DND-41 (cell line): ENCODE measurements at places on chromosomes 3 and 15.

DNA sequence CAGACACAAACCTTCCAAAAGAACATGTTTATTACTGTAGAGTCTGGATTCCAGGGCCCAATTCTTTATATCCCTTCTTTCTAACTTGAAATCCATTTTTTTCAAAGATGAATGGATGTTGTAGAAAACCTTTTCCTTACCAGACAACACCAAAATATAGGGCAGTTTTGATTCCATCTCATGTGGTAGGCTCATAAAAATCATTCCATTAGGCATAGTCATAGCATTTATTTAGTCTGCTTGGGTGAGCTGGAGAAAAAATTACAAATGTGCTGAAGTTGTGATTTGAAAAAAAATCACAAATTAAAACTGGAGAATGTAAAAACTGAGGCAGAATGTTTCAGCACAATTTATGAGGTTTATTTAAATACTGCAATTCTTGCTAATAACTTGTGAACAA is 199.3 kb upstream of the TBC1D5 start:
- peaks cover 41% of the 10 kb centered on the region for H3K4me1 ChIP-seq
- H3K4me3 ChIP-seq, result no peak overlapping the region
- H3K27ac ChIP-seq, result no peak overlapping the region

- H3K27me3 ChIP-seq, result no peaks in the 10 kb centered on the region
- no peak overlapping the region for H3K27ac ChIP-seq
- H3K36me3 ChIP-seq, result no peaks in the 10 kb centered on the region
- no peak overlapping the region for H3K4me3 ChIP-seq
- DNase-seq, result no peak
- H3K4me1 ChIP-seq, result 0 out of 2 replicates have a peak, but pooled peaks cover 3% of the 10 kb centered on the region
Measured at GRCh38 chr3:60542995-60543394, 708.3 kb downstream of the FHIT start.

- no peak for DNase-seq
- no peak overlapping the region for H3K4me3 ChIP-seq
- no peaks in the 10 kb centered on the region for H3K36me3 ChIP-seq
- H3K27me3 ChIP-seq, result no peaks in the 10 kb centered on the region
Measured at GRCh38 chr3:191260431-191261303, 61.6 kb downstream of the OSTN start.

DNA sequence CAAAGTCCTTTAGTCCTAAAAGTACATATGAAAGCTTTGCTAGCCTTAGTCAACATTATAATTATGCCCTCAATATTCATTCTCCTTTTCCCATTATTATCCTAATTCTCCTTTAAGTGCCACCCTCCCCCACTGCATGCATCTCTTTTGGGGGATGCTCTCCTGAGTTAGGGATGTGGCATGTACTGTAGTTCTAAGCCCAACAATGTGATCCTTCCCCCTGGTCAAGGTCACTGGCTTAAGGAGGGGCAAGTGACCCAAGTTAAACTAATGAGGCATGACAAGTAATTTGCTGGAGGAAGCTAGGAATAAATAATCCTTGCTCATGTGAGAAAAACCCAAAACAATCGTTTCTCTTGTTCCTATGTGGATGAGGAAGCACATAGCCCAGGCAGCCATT is 343.9 kb upstream of the SUCLG2 start:
- no peaks in the 10 kb centered on the region for H3K36me3 ChIP-seq
- no peak overlapping the region for H3K4me3 ChIP-seq
- DNase-seq, result no peak
- no peaks in the 10 kb centered on the region for H3K27me3 ChIP-seq
- no peaks in the 10 kb centered on the region for H3K4me1 ChIP-seq
- H3K27ac ChIP-seq, result no peak overlapping the region

GRCh38 chr3:161409069-161409468 is 37.8 kb upstream of the SPTSSB start:
- H3K27ac ChIP-seq, result no peak overlapping the region
- DNase-seq, result peak; percentile 45
- H3K4me3 ChIP-seq, result no peak overlapping the region
- no peaks in the 10 kb centered on the region for H3K36me3 ChIP-seq

DNA sequence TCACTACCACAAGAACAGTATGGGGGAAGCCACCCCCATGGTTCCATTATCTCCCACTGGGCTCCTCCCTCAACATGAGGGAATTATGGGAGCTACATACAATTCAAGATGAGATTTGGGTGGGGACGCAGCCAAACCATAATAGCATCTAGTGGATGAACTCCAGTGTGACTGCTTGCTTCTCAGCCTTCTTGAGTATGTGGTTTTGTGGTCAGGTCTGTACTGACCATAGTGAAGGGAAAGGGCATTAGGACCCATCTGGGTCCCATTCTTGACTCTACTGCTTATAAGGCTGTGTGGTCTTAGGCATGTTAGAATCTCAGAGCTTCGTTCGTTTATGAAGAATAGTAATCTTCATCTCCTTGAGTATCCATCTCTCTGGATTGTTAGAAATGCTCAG is 81.4 kb downstream of the CGNL1 start:
- H3K4me3 ChIP-seq, result no peak overlapping the region
- peaks cover 12% of the 10 kb centered on the region for H3K27me3 ChIP-seq
- H3K36me3 ChIP-seq, result no peaks in the 10 kb centered on the region

DNA sequence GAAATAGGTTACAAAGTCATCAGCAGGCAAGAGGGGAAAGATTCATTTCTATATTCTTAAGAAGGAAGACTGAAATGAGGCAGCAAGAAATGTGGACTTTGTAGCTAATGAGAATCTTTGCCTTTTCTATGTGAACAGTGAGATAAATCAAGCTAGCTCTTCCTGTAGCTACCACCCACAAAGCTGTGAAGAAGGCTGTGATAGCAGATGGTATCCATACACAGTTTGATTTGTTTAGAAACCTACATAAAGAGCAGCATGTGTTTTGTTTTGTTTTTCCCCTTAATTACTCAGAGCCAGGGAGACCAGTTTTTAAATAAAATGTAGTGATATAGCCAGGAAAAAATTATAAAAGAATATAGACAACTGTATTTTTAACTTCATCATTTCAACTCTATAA is 45.5 kb downstream of the TEX9 start:
- no peak overlapping the region for H3K27ac ChIP-seq
- no peak for DNase-seq

GRCh38 chr15:65812916-65813315 is 20.8 kb upstream of the DENND4A start:
- no peak overlapping the region for H3K4me3 ChIP-seq
- no peaks in the 10 kb centered on the region for H3K36me3 ChIP-seq
- H3K27me3 ChIP-seq, result no peaks in the 10 kb centered on the region
- H3K27ac ChIP-seq, result no peak overlapping the region

GRCh38 chr3:117671722-117672318 is 962.2 kb downstream of the TUSC7 start:
- H3K4me1 ChIP-seq, result no peaks in the 10 kb centered on the region
- no peak for DNase-seq

DNA sequence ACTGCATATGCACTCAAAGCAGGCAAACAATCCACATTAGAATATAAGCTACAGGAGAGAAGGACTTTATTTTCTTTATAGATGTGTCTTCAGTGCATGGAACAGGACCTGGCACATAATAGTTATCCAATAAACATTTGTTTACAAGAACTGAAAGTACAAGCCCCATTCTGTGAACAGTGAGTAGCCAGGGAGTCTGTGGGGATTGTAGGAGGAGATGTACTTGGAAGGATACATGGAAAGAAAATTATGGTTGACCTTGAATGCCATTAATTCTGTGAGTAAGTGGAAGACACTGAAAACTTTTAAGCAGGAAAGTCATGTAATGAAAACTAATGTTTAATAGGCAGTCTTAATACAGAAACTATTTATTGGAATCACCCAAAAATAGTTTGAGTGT is 28.3 kb downstream of the MASP1 start:
- no peak overlapping the region for H3K27ac ChIP-seq
- H3K36me3 ChIP-seq, result no peaks in the 10 kb centered on the region
- H3K4me3 ChIP-seq, result no peak overlapping the region
- H3K27me3 ChIP-seq, result peaks cover 21% of the 10 kb centered on the region

GRCh38 chr15:101477851-101478362 is 11.6 kb downstream of the PCSK6 start:
- no peaks in the 10 kb centered on the region for H3K4me1 ChIP-seq
- no peak overlapping the region for H3K27ac ChIP-seq
- no peak overlapping the region for H3K4me3 ChIP-seq
- H3K36me3 ChIP-seq, result no peaks in the 10 kb centered on the region
- DNase-seq, result no peak

GRCh38 chr3:1830851-1831250 is 267.8 kb upstream of the CNTN4 start:
- no peak overlapping the region for H3K27ac ChIP-seq
- DNase-seq, result no peak
- H3K4me1 ChIP-seq, result no peaks in the 10 kb centered on the region
- H3K27me3 ChIP-seq, result no peaks in the 10 kb centered on the region

DNA sequence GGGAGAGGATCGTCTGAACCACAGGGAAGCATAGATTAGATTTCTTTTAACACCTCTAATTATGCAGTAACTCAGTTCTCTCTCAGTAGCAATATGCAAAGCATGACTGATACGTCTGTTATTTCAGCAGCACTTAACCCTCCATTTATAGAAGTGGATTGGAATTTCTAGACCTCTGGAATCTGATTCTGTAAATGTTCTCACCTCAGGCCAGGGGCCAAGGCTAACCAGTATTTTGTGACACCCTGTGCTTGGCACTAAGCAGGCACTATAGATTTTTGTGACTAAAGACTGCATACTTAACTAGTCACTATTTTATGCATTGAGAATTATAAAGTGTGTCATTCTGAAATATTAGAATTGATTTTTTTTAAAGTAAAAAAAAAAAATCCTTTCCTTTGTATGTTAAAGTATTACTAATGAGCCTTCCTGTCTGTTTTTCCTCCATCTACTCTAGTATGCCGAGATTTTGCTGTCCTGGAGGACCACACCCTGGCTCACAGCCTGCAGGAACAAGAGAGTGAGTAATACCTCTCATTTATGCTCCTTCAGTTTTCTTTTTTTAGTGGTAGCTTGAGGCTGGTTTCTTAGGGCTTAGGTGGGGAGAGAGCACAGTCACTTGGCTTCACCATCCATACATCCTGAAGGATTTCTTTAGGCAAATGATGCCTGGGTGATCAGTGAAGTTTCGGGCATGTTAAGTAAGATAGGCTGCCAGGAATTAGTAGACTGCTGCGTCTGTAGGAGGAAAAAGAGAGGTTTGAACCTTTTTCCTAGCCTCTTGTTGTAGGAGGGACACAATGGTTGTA is 26.5 kb upstream of the UTS2B start:
- H3K4me3 ChIP-seq, result no peak overlapping the region
- H3K4me1 ChIP-seq, result no peaks in the 10 kb centered on the region
- H3K36me3 ChIP-seq, result no peaks in the 10 kb centered on the region
